ENCODE measurements at places on chromosomes 16 and 17. TPM values are rescaled to one million over a fixed set of nuclear protein-coding genes. Genes with fewer than 3 reads are reported as not detected.
A peak's percentile ranks its signal among the peaks of the same experiment; 100 is the strongest.

FAHD1 gene
- total RNA-seq = 45.3 TPM

DNA sequence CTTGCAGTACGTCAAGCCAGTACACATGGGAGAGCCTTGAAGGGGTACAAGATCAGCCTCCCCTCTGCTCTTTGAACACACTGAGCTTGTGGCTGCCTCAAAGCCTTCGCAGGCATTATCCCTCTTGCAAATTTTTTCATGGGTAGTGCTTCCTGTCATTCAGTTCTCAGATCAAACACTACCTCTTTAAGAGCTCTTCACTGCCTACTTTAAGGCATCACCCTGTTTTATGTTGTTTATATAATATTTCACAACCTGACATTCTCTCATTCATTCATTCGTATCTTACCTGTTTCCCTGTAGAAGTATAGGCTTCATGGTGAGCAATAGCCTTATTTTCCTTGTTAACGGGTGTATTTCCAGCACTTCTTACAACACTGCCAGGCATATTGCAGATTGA, 269.1 kb downstream of the CDH13 start:
- DNase-seq = no peak

PRR15L gene
- 2.4 TPM for total RNA-seq

CLDN6 gene
- total RNA-seq = 7.6 TPM

DNA sequence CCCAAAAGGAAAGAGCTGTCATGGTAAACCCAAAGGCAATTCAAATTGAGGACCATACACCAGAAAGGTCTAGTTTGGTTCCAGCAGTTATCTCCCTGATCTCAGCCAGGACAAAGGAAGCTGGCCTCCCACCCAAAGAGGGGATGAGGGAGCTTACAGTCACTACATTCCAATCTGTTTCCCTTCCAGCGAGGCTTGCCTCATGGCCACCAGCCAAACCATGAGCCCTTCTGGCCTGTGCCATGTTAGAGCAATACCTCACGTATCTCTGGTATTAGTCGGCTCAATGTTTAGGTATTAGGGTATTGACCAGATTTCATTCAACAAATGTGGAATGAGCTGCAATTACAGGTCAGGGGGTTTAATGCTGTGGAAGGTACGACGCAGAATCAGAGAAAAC, 8.4 kb downstream of the NDUFAB1 start:
- no peak for DNase-seq

- no peak for DNase-seq
These were observed 36.4 kb upstream of the SLC12A3 start for GRCh38 chr16:56828647-56829046.

RNF222 gene
- not detected for total RNA-seq

- DNase-seq = no peak
These were observed 20.4 kb upstream of the ZC3H18 start for GRCh38 chr16:88549671-88550245.

CCL3 gene
- not detected for total RNA-seq

DNA sequence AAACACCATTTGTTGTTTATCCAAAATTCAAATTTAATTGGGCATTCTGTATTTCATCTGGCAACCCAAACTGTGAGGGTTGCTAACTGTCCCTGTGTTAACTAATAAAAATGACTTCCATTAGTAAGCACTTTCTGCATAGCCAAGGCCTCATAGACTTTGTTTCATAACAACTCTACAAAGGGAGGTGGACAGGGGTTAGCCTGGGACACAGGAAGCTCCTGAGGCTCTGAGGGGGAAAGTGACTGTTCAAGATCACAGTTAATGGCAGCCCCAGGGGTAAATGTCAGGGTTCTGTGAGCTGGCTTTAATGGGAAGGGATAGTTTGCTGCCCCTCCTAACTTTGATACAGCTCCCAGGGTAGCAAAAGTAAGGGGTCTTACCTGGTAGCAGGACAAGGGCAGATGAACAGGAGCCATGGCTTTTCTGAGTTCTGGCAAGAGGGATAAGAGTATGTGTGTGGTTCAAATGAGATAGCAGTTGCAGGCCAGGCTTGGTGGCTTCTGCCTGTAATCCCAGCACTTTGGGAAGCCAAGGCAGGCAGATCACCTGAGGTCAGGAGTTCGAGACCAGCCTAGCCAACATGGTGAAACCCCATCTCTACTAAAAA, 2.2 kb downstream of the HEATR9 start:
- DNase-seq = peak; percentile 14

DNA sequence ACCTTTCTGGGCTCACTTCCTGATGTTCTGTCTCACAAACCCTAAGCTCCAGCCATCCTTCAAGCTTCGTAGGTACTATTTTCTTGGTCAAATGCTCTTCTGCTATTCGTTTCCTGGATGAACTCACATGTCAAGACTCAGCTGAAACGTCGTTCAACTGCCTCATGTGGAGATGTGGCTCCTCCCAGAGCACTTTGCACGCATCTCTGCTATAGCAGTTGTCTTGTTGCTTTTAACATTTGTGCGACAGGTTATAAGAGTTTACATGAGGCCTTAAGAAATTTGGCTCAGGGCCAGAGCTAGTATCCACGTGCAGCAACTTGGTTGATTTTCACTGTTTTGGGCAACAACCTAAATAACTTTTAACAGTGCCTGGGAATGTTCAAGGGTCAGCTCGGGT, 2.8 kb upstream of the KRT40 start:
- DNase-seq = no peak

CIBAR2 gene
- total RNA-seq = not detected

GRCh38 chr17:46733837-46734475, 84.5 kb downstream of the WNT3 start:
- DNase-seq = no peak

MYH8 gene
- total RNA-seq = not detected

GRCh38 chr17:9661027-9661426, 15.7 kb downstream of the USP43 start:
- DNase-seq = no peak

DNA sequence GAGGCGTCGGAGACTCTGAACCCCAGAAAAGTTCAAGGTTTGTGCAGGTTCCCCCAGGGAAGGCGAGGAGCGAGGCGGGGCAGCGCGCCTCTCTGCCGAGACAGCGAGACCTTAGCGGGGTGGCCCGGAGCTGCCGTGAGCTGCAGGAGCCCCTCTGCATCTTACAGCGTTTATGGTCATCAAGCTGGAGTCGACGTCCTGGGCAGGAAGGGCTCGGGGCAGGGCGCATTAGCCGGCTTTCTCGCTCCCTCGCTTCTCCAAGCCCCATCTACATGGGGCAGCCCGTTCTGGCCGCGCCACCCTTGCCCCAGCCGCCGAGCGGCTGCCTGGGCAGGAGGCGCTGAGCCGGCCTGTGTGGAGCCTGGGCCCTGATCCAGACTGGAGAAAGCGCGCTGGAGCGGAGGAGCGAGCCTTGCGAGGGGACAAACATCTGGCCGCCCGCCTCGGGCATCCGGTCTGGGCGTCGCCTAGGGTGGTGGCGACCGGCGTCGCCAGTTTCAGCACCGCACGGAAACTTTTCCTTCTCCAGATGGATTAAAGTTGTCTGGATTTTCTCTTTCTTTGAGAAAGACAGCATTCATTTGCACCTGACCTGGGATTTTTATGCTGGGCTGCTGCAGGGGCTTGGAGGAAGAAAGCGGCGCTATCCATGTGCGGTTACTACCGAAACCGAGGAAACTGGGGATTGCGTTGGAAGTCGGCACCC, 750 bp downstream of the TMEM132E start:
- DNase-seq = no peak

NSMCE1 gene
- total RNA-seq = 53.2 TPM

- DNase-seq = no peak
These were observed 2.9 kb downstream of the ABCA3 start for GRCh38 chr16:2337431-2338296.

DNA sequence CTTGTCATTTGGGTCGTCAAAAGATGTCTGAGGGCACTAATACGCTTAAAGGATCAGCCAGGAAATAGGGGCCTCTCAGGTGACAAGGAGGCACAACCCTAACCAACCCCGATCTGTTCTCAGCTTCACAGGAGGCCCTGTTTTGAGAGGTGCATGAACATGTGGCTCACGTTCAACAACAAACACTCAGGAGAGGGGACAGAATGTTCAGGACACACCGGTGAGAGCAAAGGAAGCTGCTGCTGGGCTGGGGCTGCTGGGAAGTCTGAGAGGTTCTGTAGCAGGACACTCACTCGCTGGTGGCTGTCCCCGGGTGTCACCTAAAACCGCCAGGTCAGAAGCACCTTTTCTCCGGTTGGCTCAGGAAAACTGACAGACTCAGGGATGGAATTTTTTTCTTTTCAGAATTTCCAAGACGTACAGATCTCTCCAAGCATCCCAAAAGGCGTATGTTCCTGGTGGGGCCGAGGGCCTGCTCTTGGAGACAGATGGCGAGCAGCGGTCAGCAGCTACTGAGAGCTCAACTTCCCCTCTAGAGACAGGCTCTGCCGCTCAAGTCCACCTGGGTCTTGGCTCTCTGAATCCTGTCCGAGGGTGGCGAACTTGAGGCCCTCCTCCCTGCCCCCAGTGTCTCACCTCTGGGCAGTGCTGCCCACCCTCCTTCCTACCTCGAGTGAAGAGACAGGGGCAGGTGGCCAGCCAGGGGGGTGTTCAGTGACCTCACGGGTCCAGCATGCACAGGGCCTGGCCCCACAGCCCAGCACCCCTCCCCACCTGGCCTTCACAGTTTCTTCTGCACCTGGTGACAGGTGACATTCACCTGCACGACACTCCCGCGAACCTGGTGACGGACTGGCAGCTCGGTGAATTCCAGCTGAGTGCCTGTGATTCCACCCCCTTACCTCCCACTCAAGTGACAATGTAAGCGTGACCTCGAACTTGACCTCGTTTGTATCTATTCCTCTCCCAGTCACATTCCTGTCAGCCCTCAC, 22.9 kb downstream of the CLUH start:
- peak; percentile 19 for DNase-seq

SEPTIN1 gene
- total RNA-seq = 0.18 TPM

GRCh38 chr16:19882646-19883045, 2.0 kb downstream of the GPRC5B start:
- DNase-seq = no peak

DNA sequence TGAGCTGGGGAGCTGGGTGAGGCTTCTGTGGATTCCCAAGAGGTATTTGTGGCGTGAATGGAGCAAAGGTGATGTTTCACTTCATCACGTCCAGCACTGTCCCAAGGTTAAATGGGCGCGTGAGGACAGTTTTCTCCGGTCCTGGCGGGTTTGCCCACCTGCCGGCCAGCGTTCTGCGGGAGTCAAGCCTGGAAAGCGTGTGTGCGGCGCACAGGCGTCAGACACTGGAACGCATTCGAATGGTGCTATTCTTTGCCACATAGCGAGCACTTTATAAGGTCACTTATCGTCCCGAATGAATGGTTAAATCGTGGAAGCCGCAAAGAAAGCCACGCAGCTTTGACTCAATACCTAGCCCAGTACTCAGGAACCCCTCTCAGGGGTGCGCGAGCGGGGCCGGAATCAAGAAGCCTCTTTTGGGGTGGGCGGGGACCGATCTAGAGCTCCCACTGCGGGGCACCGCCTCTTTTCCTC, 446 bp upstream of the PSMD11 start:
- no peak for DNase-seq

DNA sequence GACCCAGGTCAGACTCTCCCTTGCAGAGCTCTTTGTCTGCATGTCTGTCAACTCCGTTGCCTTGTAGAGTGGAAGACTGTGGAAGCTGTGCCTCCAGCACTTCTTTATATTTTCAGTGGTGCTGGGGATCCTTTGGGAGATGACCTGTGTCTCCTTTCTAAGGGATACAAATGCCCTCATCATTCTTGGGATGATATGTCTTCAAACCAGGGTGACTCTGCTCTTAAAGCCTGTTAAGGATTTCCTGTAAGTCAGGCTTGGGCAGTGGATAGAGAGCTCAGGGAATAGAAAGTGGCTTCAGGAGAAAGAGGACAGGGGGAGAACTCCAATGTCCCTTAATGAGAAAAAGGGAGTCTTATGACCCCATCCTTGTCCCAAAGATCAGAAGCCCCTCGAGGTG, 1.5 kb downstream of the HOXB3 start:
- no peak for DNase-seq

DNA sequence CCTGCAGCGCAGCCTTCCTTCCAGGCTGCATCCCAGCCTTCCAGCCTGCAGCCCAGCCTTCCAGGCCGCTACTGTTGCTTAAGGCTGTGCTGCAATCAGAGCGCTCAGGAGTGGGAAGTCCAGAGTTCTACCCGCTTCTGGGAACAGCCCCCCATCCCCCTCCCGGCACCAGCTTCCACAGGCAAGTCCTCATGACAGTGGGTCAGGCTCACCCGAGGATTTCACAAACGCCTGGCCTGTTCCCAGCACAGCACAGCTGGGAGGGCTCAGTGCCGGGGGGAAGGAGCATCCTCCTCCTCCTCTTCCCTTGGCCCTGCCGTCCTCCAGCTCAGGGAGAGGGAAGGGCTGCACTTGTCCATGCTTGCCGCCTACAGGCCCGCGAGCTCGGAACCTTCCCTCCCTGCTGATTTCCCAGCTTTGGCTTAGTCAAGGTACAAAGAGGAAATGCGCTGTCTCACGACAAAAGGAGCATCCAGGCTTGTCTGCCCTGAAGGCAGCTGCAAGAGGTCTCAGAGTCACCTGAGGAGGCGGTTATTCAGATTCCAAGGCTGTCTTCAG, 8.3 kb downstream of the SOCS3 start:
- peak; percentile 63 for DNase-seq

DNA sequence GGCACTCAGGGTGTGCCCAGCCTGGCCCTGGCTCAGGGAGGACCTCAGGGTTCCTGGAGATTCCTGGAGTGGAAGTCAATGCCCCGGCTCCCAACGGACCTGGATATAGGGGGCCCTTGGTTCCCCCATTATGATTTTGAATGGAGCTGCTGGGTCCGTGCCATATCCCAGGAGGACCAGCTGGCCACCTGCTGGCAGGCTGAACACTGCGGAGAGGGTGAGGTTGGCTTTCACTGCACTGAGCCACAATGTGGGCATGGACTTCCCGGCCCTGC, 23.6 kb downstream of the USP6 start:
- DNase-seq = no peak

DNA sequence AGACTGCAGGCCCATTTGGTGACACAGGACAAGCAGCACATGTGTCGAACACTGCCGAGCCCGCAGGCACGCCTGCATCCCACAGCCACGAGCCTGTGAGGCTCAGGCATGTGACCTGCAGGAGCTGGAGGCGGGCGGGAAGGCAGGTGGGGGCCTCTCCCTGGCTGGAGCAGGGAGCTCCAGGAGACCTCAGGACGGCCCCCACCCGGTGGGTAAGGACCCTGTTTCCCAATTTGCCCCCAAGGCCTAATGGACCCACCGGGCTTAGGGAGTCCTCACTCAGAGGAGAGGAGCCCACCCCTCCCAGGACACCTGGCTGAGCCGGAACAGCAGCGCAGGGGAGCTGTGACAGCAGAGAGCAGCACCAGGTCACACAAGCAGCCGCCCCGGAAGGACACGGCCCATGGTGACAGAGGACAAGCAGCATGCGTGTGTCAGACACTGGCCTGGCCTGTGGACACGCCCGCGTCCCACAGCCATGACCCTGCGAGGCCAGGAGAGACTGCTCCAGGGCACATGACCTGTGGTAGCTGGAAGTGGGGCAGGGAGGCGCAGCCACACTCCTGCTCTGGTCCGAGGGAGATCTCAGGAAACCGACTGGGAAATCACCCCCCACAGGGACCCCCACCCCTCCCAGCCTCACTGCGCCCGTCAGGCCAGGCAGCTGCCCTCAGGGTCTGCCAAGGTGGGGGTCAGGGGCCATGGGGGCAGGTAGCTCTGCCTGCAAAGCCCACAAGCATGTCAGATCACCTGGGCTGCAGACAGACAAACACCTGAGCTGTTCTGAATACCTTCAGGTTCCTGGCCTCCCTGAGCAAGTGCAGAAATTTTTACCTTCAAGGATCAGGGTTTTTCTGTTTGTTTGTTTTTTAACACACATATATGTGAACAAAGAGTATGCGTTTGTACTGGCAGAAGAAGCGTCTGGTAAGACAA, 2.4 kb downstream of the SPSB3 start:
- no peak for DNase-seq

PABPN1L gene
- not detected for total RNA-seq

- DNase-seq = no peak
These were observed 36.4 kb downstream of the JPH3 start for GRCh38 chr16:87638736-87639135.

SOST gene
- total RNA-seq = not detected

KRT40 gene
- total RNA-seq = not detected

All from HepG2 (cell line).